Right atrium auricular region (tissue), 2 donors: ENCODE measurements at places on chromosomes 13 and 19.

GRCh38 chr19:7729211-7729610 lies 2.7 kb downstream of the CLEC4G start:
- H3K27me3 ChIP-seq = peaks cover 24% of the 10 kb centered on the region
- no peak overlapping the region for H3K4me3 ChIP-seq
- H3K4me1 ChIP-seq = no peaks in the 10 kb centered on the region

- H3K27ac ChIP-seq = no peak overlapping the region
- no peaks in the 10 kb centered on the region for H3K36me3 ChIP-seq
- H3K27me3 ChIP-seq = no peaks in the 10 kb centered on the region
- peaks cover 8% of the 10 kb centered on the region for H3K4me1 ChIP-seq
Observed at GRCh38 chr13:46211116-46211482, 629 bp upstream of the LRRC63 start.

GRCh38 chr19:6292006-6292405 lies 12.2 kb upstream of the MLLT1 start:
- H3K36me3 ChIP-seq = no peaks in the 10 kb centered on the region
- no peak overlapping the region for H3K4me3 ChIP-seq

GRCh38 chr13:30743319-30744055 lies 8.1 kb downstream of the ALOX5AP start:
- H3K4me3 ChIP-seq = no peak overlapping the region
- no peaks in the 10 kb centered on the region for H3K36me3 ChIP-seq
- peak overlapping the region; percentile 7 for H3K27ac ChIP-seq
- H3K4me1 ChIP-seq = no peaks in the 10 kb centered on the region
- no peaks in the 10 kb centered on the region for H3K27me3 ChIP-seq

- no peaks in the 10 kb centered on the region for H3K27me3 ChIP-seq
- H3K36me3 ChIP-seq = no peaks in the 10 kb centered on the region
- H3K27ac ChIP-seq = no peak overlapping the region
- no peak overlapping the region for H3K4me3 ChIP-seq
Observed at GRCh38 chr13:95176611-95177259, 124.5 kb downstream of the ABCC4 start.

GRCh38 chr19:46730595-46730994 lies 13.7 kb upstream of the PRKD2 start:
- no peak overlapping the region for H3K4me3 ChIP-seq
- no peak overlapping the region for H3K27ac ChIP-seq
- peaks cover 41% of the 10 kb centered on the region for H3K4me1 ChIP-seq
- DNase-seq = no peak
- no peaks in the 10 kb centered on the region for H3K27me3 ChIP-seq
